ENCODE measurements at places on chromosomes 7 and 10.

- DNase-seq: peak; percentile 34
Observed at GRCh38 chr7:101363734-101364374, 1.2 kb downstream of the COL26A1 start.

DNA sequence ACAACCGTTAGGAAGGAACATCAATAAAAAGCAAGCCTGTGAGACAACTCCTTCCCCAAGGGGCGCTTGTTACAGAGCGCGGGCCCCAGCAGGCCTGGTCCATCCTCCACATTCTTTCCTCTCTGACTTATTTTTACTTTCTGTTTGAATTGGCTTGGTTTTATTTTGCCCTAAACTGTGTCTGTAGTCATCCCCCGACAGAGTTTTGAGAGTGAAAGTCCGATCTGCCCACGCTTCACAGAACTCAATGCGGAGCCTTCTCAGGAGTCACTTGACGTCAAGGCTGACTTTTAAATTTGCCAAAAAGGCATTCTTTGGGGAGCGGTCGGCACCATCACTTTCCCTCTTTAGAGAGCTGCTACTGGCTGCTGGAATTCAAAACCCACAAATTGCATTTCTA is 150.1 kb upstream of the KLF6 start:
- DNase-seq: no peak

DNA sequence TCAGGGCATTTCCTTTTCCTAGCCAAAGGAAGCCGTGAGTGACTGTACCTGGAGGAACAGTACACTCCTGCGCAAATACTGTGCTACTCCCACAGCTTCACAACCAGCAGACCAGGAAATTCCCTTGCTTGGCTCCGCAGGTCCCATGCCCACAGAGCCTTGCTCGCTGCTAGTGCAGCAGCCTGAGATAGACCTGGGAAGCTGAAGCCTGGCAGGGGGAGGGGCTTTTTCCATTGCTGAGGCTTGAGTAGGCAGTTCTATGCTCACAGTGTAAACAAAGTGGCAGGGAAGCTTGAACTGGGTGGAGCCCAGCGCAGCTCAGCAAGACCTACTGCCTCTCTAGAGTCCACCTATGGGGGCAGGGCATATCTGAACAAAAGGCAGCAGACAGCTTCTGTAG is 291.2 kb downstream of the HGF start:
- no peak for DNase-seq

DNA sequence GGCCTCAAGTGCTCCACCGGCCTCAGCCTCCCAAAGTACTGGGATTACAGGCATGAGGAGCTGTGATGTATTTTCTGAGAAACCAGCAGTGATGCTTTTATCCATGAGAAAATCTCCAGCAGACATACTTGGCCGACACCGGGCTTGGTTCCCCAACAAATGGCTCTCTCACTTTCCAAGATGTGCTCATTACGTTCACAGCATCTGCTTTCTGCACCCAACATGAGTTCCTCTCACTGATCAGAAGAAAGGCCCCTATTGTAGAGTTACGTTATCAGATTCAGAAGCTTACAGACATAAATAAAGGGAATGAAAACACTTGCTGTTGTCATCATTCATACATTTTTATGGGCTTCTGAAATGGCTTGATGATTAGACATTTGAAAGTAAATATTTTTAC is 95.0 kb downstream of the CALD1 start:
- no peak for DNase-seq

DNA sequence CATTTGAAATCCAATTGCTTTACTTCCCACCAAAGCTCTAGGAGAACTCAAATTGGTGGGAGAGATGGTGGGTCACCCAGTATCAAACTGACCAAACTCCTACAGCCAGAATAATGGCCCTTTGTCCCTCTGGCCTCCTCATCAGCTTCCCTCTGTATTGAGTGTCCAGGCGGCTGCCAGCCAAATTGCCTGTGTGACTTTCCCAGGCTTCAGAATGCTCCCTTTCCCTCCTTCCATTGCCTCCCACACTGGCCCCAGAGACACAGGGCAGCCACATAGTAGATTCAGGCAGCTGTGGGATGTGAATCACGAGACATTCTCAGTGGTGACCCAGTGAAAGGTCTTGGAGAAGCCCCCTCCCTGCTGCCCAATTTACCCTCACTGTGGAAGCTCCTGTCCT is 12.7 kb upstream of the VDAC2 start:
- DNase-seq: no peak

- no peak for DNase-seq
Observed at GRCh38 chr7:2947058-2947780, 96.4 kb downstream of the CARD11 start.

- DNase-seq: no peak
Observed at GRCh38 chr10:122417667-122418066, 36.8 kb upstream of the ARMS2 start.

DNA sequence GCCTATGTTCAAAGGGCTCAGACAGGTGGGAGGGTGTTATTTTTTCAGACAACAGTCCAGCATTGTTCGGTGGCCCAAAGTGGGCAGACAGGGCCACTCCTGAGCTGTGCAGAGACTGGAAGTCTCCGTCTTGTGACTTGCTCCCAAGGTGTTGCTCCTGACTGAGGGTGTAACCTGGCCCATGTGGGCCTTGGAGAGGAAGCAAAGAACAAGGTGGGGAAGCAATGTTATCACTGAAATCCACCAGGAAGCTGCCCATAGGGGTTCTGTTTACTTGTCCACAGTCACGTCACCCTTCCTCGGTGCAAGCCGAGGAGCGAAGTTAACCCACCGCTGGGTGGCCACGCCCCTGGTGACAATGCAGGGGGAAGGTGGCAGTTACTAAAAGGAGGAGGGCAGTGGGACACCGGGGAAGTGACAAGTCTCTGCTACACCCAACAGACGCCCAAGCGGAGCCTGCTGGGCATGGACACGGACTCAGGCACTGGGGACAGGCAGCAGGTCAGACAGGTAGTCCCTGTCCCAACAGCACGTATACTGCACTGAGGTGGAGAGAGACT is 311.6 kb upstream of the MKI67 start:
- no peak for DNase-seq

- no peak for DNase-seq
Observed at GRCh38 chr7:44994877-44995554, 5.0 kb upstream of the CCM2 start.

GRCh38 chr10:127194599-127194998 is 1.8 kb downstream of the INSYN2A start:
- DNase-seq: no peak

GRCh38 chr7:132029369-132030085 is 473.1 kb upstream of the PODXL start:
- DNase-seq: no peak

GRCh38 chr7:140182917-140183316 is 6.1 kb upstream of the KDM7A start:
- DNase-seq: no peak

- no peak for DNase-seq
Observed at GRCh38 chr10:26983156-26983555, 117.1 kb downstream of the ANKRD26 start.

DNA sequence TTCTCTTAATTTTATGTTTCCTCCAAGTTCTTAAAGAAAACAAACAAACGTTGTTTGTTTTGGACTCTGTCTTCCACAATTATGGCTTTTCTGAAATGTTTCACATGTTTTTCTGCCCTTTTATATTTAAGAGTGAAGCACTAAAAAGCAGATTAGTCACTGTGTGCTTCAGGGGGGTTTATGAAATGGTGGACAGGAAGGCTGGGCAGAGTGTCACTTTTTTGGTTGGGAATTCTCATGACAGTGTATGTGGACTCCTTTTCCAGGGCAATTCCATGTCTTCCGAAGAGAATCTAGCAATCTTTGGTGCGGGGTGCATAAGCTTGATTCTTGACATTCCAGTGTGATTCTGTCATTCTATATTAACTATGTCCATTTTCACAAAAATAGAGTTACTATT is 669.4 kb downstream of the PARD3 start:
- DNase-seq: no peak

DNA sequence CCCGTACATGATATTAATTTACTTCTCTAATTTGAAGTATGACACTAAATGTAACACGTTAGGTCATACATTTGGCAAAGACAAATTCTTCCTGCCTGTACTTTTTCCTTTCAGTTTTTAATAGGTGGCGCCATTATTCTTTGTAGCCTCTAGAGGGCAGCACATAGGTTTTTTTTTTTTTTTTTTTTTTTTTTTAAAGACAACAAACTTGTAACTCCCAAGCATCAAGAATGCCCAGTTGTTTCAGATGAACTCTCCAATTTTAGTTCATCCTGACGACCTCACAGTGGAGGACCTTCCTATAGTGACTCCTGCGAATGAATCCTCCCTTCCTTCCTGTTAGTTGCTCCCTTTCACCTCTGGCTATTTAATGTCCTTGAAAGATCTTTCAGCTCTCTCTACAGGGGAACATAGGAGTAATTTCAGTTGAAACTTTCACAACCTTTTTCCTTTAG is 139.3 kb upstream of the HDAC9 start:
- DNase-seq: no peak

GRCh38 chr7:44113764-44114354 is 9.5 kb downstream of the POLD2 start:
- no peak for DNase-seq

GRCh38 chr7:75850235-75850634 is 28.6 kb upstream of the RHBDD2 start:
- DNase-seq: no peak

DNA sequence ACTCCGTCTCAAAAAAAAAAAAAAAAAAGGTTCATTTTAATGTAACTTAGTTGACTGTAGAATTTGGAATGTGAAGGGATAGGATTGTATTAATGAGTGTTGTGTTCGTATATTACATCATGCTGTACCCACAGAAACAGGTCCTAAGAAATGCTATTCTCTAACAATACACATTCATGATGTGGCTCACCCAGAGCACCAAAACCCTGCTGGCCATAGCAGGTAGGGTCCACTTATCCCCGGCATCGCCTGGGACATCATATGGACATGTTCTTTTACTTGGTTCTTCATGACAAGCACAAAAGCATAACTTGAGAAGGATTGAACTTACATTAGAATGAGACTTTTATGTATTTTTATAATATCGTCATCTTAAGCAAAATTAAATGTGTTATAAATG is 241.5 kb downstream of the CACNB2 start:
- no peak for DNase-seq

DNA sequence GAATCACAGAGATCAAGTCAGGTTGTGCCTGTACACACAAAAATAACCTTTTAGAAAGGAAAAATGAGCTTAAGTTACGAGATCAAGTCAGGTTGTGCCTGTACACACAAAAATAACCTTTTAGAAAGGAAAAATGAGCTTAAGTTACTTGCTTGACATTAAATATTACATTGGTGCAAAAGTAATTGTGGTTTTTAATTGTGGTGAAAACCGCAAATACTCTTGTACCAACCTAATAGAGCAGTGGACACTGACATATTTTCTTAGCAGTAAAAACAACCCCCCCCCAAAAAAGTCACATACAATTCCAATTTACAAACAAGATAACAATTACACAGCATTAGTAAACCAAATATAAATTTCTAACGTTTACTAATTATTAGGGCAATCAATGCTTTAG is 595.6 kb downstream of the GRM8 start:
- no peak for DNase-seq

DNA sequence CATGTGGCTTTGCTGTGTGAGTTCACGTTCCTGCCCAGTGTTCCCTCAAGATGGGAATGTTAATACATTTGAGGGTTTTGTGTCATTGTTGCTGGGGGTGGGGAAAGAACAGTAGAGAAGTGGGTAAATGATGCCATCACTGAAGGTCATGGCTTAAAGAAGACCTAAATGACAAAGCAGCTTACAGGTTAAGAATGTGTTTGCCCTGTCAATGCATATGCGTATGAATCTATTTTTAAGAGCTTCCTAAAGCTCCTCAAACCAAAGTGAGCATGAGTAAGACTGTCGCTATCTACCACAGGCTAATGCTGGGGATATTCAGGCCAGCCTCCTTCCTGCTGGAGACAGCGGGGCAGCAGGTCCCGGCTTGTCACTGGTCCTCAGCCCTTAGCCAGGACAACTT is 162.9 kb downstream of the CREB5 start:
- no peak for DNase-seq

DNA sequence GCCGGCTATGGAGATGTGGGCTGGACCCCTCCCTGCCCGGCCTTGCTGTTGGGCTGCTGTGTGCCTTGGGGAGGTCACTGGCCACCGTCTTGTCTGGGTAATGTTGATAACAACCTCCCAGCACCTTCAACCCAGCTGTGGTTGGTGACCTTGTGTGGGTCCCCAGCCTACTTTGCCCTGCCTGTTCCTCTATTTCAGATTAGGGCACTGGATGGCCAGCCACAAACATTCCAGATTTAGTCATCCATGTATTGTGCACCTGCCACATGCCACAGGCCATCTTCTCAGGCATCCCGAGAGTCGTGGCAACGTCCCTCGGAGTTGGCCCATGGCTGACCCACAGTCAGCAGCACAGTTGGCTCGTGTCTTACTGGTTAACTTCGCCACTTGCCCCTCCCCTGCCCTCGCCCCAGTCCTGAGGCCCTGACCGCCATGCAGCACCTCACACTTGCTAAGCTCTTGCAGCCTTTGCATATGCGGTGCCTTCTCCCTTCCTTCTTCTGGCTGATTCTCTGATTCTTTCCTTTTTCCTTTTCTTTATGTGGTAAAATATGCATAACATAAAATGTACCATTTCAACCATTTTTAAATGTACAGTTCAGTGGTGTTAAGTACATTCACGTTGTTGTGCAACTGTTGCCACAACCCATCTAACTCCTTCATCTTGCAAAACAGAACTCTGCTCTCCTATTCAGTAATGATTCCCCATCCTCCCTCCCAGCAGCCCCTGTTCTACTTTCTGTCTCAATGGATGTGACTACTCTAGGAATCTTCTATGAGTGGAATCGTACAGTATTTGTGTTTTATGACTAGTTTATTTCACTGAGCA is 60.6 kb downstream of the PRF1 start:
- DNase-seq: no peak

DNA sequence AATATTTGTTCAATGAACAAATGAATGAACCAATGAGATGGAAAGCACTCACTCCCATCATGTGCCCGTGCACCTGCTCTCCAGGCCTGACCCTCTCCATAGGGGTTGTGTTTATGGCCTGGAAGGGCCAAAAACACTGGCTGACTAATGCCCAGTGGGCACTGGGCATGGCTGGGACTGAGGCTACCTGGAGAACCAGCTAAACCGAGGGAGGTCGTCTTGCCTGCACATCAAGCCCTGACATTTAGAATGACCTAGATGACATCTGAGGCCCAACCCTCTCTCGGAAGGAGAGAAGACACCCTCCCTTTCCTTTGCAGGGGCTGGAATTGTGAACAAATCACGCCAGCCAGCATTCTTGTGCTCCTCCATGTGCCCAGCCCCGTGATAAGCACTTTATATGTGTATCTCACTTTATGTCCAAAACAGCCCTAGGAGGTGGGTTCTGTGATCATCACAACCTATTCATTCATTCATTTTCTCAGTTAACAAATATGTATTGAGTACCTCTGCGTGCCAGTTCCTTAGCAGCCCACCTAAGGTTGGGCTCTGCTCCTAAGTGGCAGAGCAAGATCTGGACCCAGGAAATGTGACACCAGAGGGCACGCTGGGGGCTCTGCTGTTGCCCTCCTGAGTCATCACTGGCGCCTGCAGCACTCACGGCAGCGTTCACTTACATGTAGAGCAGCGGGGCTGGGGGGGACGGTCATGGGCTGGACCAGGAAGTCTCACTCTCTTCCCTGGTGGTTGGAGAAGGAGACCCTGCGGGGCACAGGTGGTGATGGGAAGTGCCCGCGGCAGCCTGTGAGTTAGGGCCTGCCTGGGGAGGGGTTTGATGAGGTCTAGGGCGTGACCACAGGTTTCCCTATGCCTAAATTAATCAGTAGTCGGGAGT is 52.0 kb downstream of the TSPAN15 start:
- DNase-seq: no peak

GRCh38 chr7:91295576-91295975 is 31.3 kb downstream of the FZD1 start:
- DNase-seq: no peak

GRCh38 chr7:142626420-142627035 is 122.7 kb upstream of the PRSS1 start:
- peak; percentile 49 for DNase-seq

- no peak for DNase-seq
Observed at GRCh38 chr10:108957681-108958080, 965.6 kb downstream of the XPNPEP1 start.
